Melanocyte of skin (primary cell): ENCODE measurements at places on chromosomes 4 and X. TPM values are rescaled to one million over a fixed set of nuclear protein-coding genes. Genes with fewer than 3 reads are reported as not detected.

Gene RRH
- total RNA-seq: under 0.01 TPM in 2 replicates

Gene PAGE4
- total RNA-seq: not detected in 2 replicates

Gene AFM
- not detected in 2 replicates for total RNA-seq

Gene MTNR1A
- not detected in 2 replicates for total RNA-seq

Gene KCNE5
- total RNA-seq: under 0.01 and 0.36 TPM in 2 replicates

Gene STOX2
- 7.3 and 14.0 TPM in 2 replicates for total RNA-seq

Gene GPR173
- total RNA-seq: 1.4 and 1.8 TPM in 2 replicates

Gene PNMA5
- not detected in 2 replicates for total RNA-seq

Gene DCHS2
- total RNA-seq: not detected in 2 replicates

Gene ERAS
- total RNA-seq: not detected in 2 replicates

Gene STATH
- not detected in 2 replicates for total RNA-seq

Gene TLR3
- total RNA-seq: 21.8 and 29.9 TPM in 2 replicates

Gene VSIG1
- not detected in 2 replicates for total RNA-seq

Gene TEX13C
- not detected in 2 replicates for total RNA-seq

Gene EGF
- total RNA-seq: under 0.01 and 0.73 TPM in 2 replicates

Gene GRPEL1
- 46.0 and 56.3 TPM in 2 replicates for total RNA-seq

Gene ENPEP
- under 0.01 TPM in 1 of 2 replicates, not detected in the other for total RNA-seq

Gene NEUROG2
- not detected in 2 replicates for total RNA-seq

Gene RHOXF2B
- total RNA-seq: not detected in 2 replicates

Gene CLCN5
- total RNA-seq: 42.7 and 50.2 TPM in 2 replicates

Gene ZNF157
- total RNA-seq: under 0.01 TPM in 2 replicates

Gene EREG
- 0.15 and 0.33 TPM in 2 replicates for total RNA-seq

Gene TBX22
- total RNA-seq: 0.31 and 0.33 TPM in 2 replicates

Gene IQSEC2
- 3.5 and 4.3 TPM in 2 replicates for total RNA-seq

Gene CC2D2A
- 19.6 and 36.2 TPM in 2 replicates for total RNA-seq

Gene IL21
- total RNA-seq: not detected in 2 replicates

Gene IL2RG
- not detected in 2 replicates for total RNA-seq

Gene HHIP
- not detected in 2 replicates for total RNA-seq

Gene RHOXF1
- total RNA-seq: not detected in 2 replicates

Gene GPM6B
- total RNA-seq: 58.8 and 180 TPM in 2 replicates

Gene ADAM29
- not detected in 2 replicates for total RNA-seq

Gene SLC4A4
- total RNA-seq: under 0.01 and 0.31 TPM in 2 replicates
